ENCODE measurements at places on chromosomes 7 and 10. TPM values are rescaled to one million over a fixed set of nuclear protein-coding genes. Genes with fewer than 3 reads are reported as not detected.

CALHM3 gene
- not detected for total RNA-seq

ZNF488 gene
- total RNA-seq = under 0.01 TPM

ANKRD61 gene
- total RNA-seq = not detected

PITRM1 gene
- total RNA-seq = 51.7 TPM

SLC18A2 gene
- total RNA-seq = 0.05 TPM

CPVL gene
- 0.30 TPM for total RNA-seq

PPP1R9A gene
- 0.51 TPM for total RNA-seq

CHAT gene
- total RNA-seq = not detected

SH2D4B gene
- total RNA-seq = not detected

SNCG gene
- total RNA-seq = 3.3 TPM

FRA10AC1 gene
- 25.8 TPM for total RNA-seq

COL13A1 gene
- 17.2 TPM for total RNA-seq

UMAD1 gene
- 14.0 TPM for total RNA-seq

CCDC186 gene
- total RNA-seq = 22.4 TPM

PLA2G12B gene
- not detected for total RNA-seq

TCERG1L gene
- total RNA-seq = not detected

FFAR4 gene
- total RNA-seq = not detected

EVX1 gene
- not detected for total RNA-seq

ASB15 gene
- total RNA-seq = not detected

RGS10 gene
- total RNA-seq = 38.9 TPM

TUBAL3 gene
- total RNA-seq = not detected

Measured in smooth muscle cell of the umbilical artery (primary cell).